ENCODE measurements at places on chromosomes 11 and 22.

DNA sequence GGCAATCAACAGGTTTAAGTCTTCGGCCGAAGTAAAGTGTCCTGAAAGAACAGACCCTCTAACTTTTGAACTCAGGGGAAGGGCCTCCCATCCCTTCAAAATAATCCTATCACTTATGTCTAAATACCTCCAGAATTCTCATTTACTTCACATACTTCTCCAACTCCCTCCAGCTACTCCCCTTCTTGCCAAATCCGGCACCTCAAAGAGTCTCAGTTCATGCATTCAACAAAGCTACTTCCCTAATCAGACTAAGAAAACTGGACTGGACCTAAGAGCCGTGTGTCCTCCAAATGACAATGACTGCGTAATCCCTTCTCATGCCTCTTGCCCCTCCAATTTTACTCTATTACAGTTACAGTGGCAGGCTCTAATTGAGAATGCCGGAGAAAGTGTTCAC is 1.3 kb downstream of the DDB1 start:
- peak overlapping the region; percentile 82 for H3K27ac ChIP-seq
- no peak for DNase-seq
- H3K4me1 ChIP-seq, result peaks cover 49% of the 10 kb centered on the region
- peak overlapping the region; percentile 91 for H3K4me3 ChIP-seq
- H3K36me3 ChIP-seq, result no peaks in the 10 kb centered on the region

DNA sequence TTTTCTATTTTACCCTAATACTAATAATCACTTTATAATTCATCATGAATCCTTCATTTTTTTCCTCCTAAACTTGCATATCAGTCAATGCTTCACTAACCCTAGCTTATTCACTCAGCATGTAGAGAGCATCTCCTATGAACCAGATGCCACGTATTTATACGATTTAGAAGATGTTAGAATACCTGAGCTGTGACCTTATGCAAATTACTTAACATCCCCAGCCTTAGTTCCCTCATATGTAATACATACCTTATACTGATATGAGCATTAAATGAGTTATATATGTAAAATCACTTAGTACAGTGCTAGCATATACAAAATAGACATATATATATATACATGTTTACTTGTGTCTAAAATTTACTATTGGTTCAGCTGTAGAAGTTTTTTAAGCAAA is 9.0 kb downstream of the FAM76B start:
- H3K4me1 ChIP-seq, result no peaks in the 10 kb centered on the region
- no peaks in the 10 kb centered on the region for H3K27me3 ChIP-seq
- DNase-seq, result no peak
- no peak overlapping the region for H3K27ac ChIP-seq

GRCh38 chr11:12044799-12045198 is 36.4 kb upstream of the DKK3 start:
- no peak overlapping the region for H3K27ac ChIP-seq
- H3K27me3 ChIP-seq, result no peaks in the 10 kb centered on the region
- no peak overlapping the region for H3K4me3 ChIP-seq
- H3K4me1 ChIP-seq, result peaks cover 8% of the 10 kb centered on the region

DNA sequence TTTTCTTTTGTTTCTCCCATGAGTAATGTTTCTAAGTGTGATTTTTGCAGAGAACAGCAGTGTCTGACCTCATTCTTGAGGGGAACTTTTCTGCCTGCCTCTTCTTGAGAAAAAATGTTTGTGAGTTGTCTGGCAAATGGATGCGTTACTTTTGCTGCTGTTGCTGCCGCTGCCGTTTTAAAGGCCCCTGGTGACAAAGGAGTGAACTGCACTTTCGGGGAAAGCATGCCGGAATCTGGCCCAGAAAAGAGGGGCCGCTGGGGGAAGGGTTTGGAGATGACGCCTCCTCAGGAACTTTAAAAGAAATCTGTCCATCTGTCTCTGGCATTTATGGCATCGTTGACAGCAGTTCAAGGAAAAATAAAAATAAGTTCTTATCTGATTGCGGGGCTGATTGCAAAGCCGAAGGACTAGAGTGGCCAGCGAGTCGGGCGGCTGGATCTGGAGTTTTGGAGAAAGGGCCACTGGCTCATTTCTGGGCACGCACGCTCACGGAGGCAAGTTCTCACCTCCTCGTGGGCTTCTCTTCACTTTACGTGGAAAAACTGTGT is 16.5 kb downstream of the ZBTB16 start:
- no peak overlapping the region for H3K27ac ChIP-seq
- no peak overlapping the region for H3K4me3 ChIP-seq
- no peaks in the 10 kb centered on the region for H3K27me3 ChIP-seq

- no peaks in the 10 kb centered on the region for H3K36me3 ChIP-seq
- DNase-seq, result no peak
- no peak overlapping the region for H3K27ac ChIP-seq
- no peak overlapping the region for H3K4me3 ChIP-seq
Observed at GRCh38 chr11:71930556-71931244, 1.9 kb downstream of the RNF121 start.

DNA sequence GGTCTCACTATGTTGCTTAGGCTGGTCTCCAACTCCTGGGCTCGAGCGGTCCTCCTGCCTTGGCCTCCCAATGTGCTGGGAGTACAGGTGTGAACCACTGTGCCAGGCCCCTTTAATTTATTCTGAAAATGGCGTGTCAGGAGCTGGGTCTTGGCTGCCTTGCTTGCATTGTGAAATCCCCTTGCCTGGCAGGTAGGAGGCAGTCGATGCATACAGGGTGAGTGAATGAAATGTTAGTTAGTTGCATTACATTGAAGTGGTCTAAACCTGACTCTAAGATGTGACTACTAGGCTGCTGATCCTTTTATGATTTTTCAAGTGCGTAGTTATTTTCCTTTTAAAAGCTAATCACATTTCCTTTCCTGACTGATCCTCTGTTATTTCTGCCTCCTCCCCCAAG is 42.9 kb downstream of the PARVB start:
- H3K27me3 ChIP-seq, result no peaks in the 10 kb centered on the region
- DNase-seq, result no peak
- no peak overlapping the region for H3K27ac ChIP-seq
- no peaks in the 10 kb centered on the region for H3K4me1 ChIP-seq
- no peak overlapping the region for H3K4me3 ChIP-seq

DNA sequence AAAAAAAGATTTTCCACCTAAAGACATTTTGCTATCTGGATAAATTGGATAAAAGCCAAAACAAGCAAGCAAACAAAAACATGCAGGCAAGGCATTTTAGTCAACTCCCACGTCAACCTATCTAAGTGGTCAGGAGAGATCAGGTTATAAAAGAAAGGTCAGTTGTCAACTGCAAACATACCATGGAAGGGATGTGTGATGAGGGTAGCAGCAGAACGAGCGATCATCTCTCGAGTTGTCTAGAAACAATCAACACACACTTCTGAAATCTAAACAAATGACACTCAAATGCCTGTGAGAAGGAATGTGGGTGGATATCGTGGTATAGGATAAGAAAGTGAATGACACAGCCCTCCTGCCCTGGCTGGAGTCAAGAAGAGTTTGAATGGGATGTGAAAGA is 10.9 kb downstream of the MTCH2 start:
- no peaks in the 10 kb centered on the region for H3K36me3 ChIP-seq
- H3K27me3 ChIP-seq, result no peaks in the 10 kb centered on the region
- no peaks in the 10 kb centered on the region for H3K4me1 ChIP-seq
- no peak overlapping the region for H3K27ac ChIP-seq
- DNase-seq, result no peak

GRCh38 chr11:123494195-123495050 is 64.4 kb downstream of the GRAMD1B start:
- H3K4me3 ChIP-seq, result no peak overlapping the region
- no peaks in the 10 kb centered on the region for H3K4me1 ChIP-seq
- no peaks in the 10 kb centered on the region for H3K27me3 ChIP-seq

- H3K27ac ChIP-seq, result no peak overlapping the region
- H3K4me3 ChIP-seq, result no peak overlapping the region
- no peak for DNase-seq
- no peaks in the 10 kb centered on the region for H3K36me3 ChIP-seq
Observed at GRCh38 chr11:9615031-9615451, 41.6 kb downstream of the WEE1 start.

DNA sequence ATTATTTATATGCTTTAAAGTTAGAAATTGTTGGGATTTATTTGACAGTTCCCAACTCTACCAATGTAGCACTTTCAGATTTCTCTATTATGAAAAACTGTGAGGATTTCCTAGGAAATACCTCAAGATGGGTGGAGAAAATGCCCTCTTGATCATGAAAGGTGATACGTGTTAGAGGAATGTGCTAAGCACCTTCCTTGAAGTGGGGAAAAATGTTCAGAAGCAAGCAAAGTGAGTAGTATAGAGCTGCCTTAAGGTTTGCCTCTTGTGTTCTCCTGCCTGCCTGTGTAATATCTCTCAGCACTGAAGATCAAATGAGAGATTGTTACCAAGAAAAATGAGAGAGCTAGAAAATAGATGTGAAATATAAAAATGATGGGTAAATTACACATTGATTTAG is 58.2 kb downstream of the YAP1 start:
- no peak for DNase-seq
- no peak overlapping the region for H3K27ac ChIP-seq
- H3K27me3 ChIP-seq, result no peaks in the 10 kb centered on the region
- H3K4me1 ChIP-seq, result no peaks in the 10 kb centered on the region

DNA sequence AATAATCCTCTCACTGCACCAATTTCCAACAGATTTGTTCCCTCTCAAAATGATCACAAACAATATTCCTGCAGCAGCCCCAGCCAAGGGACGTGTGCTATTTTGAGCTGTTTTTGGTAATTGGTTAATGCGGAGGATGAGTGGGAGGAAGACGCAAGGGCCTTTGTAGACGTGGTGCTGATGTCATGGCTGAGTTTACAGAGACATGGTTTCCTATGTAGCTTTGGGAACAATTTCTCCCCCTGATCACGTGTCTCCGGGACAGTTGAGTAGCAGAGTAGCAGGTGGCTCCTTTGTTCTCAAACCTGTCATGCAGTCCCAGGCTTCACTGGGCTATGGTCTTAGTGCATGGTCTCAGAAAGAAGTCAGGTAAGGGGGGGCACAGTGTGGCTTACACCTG is 183.2 kb upstream of the NECTIN1 start:
- H3K27me3 ChIP-seq, result no peaks in the 10 kb centered on the region
- H3K36me3 ChIP-seq, result no peaks in the 10 kb centered on the region
- DNase-seq, result no peak
- no peak overlapping the region for H3K4me3 ChIP-seq
- no peak overlapping the region for H3K27ac ChIP-seq
- no peaks in the 10 kb centered on the region for H3K4me1 ChIP-seq

DNA sequence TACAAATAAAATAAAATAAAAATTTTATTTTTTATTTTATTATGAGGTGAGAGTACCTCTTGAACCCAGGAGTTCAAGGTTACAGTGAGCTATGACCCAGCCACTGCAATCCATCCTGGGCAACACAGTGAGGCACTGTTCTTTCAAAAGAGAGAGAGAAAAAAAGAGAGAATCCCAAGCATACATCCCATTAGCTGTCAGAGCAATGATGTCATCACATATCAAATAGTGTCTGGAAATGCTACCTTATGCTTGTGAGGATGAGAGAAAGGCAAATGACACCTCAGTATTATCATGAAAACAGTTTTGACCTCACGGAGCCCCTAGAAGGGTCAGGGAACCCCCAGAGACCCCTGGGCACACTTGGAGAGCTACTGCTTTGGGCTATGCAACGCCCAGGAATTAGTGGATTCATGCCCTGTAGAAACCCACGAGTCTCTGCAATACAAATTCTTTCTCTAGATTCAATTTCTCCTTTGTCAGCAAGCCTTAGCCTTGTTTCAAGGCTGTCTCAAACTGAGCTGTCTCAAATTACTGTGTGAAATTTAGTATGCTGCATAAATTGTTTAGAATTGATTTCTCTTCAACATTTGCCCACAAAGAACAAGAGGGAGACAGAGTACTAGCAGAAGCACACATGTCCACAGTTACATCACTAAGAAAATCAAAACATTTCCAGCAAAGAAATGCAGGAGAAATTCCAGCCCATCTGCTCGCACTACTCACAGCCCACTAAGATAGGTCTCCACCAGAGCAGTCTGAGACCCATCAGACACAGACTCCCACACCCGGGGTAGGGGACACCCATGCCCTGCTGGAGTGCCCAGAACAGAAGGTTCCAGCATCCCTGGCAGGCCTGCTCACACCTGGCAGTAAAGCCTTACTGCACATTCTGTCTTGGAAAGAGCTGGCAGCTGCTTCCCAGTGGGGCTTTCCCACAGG is 18.1 kb downstream of the DGCR2 start:
- DNase-seq, result no peak
- H3K27ac ChIP-seq, result no peak overlapping the region
- no peaks in the 10 kb centered on the region for H3K27me3 ChIP-seq

Measured in testis (tissue), 5 donors.